Stimulated activated CD4-positive, alpha-beta T cell treated with anti-CD3 and anti-CD28 coated beads, Interleukin-4, amount 100 ng/mL, for 4 hours (primary cell): ENCODE measurements at places on chromosomes 12 and 14.

- no peak for DNase-seq
These were observed 29.5 kb downstream of the CCDC198 start for GRCh38 chr14:57464008-57464730.

- no peak for DNase-seq
These were observed 967.9 kb upstream of the SEL1L start for GRCh38 chr14:82501554-82501953.

GRCh38 chr14:97149775-97150174 is 352.6 kb downstream of the VRK1 start:
- DNase-seq = no peak

DNA sequence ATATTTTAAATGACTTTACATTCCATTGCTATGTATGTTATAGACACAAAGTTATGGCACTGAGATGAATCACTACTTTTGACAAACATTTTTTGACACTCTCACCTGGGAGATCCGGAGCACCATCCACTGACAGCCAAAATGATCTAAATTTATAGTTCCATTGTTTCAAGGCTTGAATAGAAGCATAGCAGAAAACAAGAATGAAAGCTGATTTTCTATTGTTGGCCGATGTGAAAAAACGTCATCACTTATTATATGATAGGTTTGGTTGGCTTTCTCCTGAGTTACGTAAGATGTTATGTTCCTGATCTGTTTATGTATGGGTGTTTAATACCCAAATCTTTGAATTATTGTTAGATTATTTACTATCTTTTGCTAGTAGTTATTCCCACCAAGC is 306.2 kb downstream of the PAWR start:
- no peak for DNase-seq

DNA sequence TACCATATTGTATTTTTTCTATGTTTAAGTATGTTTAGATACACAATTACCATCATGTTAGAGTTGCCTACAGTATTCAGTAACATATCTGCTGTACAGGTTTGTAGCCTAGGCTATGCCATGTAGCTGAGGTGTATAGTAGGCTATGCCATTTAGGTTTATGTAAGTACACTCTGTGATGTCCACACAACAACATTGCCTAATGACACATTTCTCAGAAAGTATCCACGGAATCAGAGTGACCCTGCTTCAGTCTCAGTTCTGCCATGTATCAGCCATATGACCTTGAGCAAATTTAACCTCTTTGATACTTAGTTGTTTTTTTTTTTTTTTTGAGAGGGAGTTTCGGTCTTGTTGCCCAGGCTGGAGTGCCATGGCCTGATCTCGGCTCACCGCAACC is 12.7 kb downstream of the SUSD6 start:
- DNase-seq = no peak

- no peak for DNase-seq
These were observed 54.3 kb downstream of the PEBP1 start for GRCh38 chr12:118190266-118190665.

DNA sequence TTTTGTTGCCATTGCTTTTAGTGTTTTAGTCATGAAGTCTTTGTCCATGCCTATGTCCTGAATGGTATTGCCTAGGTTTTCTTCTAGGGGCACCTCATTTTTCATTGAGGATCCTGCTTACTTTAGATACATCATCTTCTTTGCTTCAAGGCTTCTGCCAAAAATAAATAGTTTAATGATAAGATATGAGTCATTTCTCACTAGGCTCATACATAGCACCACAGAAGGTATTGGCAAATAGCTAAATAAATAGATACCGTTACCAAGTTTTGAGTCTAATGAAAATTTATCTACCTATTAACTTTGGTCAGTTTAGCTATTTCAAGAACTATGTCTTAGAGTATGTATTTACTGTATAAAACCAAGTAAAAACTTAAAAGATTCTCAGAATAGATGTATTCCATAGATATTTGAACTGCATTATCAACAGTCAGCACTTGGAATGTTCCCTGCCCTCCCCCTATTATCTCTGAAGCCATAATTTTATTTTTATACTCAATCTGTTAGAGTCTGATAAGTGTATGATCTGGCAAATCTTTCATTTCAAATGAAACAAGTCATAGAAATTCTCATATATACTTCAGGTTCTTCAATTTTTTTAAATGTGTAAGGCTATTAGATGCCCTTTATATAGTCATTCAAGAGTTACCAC is 310.2 kb downstream of the CCDC91 start:
- no peak for DNase-seq

DNA sequence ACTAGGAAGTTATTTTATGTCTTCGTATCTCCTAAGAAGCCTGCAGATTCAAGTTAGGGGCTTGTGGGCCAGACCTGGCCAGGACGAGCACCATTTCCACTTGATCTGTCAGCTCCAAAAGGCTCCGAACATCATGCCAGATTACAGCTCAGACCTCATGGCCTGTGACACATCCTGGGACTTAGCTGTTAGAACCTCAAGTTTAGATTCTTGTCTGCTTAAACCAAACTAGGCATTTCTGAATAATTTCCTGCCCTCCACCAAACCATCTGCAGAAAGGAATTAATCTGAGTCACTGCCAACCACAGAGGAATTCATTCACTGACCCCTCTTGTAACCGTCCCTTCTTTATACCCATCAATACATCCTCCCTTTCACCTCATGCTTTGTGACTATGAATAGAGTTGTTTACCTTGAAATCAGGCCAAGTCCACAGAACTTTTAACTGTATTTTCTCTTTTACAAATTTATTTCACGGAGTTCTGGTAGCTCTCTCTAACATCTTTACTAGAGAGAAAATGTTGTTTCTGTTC is 120.3 kb downstream of the FBXL14 start:
- DNase-seq = no peak

GRCh38 chr12:51270067-51270950 is at the start of gene SMAGP:
SMAGP (minus strand) TSS chr12:51270415; CDS start chr12:51269278, 1,137 bp downstream.
- peak; percentile 36 for DNase-seq

DNA sequence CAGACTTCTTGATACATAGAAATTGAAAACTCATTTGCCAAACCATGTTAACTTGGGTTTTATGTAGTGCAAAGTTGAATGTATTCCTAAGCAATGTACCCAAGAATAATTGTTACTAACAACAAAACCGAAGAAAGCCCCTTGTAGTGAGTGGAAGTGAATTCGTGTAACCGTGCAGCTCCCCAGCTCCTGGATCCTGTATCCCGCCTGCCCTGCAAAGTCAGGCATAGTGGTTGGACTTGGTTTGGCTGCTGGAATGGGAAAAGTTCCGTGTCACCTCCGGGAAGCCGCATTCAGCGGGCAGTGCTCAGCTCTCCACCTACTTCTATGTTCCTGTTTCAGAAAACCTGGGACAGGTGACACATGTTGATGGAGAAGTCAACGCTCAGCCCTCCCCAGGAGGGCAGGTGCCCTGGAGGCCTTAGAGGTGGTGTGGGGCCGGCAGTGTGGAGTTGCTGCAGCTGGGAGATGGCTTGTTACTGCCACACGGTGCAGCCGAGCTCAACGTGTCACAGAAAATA is 29.2 kb upstream of the C14orf180 start:
- DNase-seq = no peak

- no peak for DNase-seq
These were observed 11.3 kb downstream of the CMKLR1 start for GRCh38 chr12:108327621-108328344.

- no peak for DNase-seq
These were observed 6.0 kb upstream of the DACT1 start for GRCh38 chr14:58631732-58632131.

GRCh38 chr12:122023339-122024131 is 1.9 kb downstream of the BCL7A start:
- DNase-seq = peak; percentile 14

DNA sequence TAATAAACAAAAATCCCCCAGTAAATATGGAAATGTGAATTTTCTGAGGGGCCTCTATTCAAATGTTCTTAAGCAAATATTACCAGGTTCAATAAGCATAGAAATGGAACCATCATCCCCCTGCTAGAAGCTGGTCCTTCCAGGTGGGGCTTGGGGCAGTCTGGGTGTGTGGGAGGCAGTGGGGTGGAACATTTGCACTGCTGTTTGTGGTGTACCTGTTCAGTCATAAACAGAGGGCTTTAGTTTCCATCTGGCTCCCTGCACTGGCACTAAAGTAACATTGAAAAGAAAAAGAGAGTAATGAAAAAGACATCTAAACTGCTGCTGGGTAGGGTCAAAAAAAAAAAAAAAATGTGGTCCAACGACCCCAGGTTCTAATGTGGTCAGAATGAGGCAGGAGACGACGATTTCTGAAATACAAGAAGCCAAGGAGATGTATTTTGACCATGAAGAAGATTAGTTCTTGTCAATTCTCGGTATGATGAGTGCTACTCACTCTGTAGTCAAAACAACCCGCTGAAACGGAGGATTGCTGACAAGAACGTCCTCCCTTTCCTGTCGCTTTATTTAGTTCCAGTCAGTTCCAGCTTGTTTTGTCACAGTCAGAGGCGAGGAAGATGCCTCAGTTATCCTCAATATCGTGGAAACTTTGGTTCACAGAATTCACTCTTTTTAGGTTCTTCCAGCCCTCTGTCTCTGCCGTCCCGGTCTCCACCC is 44.2 kb upstream of the MANSC4 start:
- no peak for DNase-seq

GRCh38 chr12:71282020-71282419 is 124.2 kb upstream of the TSPAN8 start:
- DNase-seq = no peak

DNA sequence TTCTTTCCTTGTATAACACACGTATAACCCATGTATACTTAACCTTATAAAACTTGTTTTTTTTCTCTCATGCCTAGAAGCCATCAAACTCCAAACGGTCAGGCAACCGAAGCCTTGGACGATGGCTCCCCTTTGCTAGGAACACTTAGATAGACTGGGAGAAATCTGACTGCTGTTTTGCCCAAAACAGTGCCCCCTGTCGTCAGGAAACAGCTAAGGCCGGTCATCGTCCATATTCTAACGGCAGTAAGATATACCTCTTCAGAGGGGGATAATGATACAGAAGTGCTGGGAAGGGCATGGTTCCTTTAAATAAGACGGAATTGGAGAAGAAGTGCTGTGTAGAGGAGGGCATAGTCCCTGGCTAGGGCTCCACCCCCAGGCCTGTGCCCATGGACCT is 130.5 kb downstream of the SLC41A2 start:
- DNase-seq = no peak

DNA sequence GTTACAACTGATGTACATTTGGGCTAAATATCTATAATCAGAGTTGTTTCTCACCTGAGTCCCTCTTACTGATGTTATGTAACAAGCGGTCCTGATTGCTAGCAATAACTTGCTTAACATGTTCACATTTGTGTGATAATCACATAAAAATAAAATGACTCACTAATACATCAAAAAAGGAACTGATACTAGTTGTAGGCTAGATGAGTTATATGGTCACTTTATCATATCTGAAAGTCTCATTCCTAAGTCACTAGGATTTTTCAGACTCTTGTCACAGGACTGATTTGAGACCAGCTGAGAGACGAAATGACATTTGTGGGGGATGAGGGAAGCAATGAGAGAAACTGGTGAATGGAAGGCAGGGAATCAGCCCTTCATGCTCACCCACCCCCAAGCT is 34.3 kb downstream of the NKX2-1 start:
- DNase-seq = no peak

DNA sequence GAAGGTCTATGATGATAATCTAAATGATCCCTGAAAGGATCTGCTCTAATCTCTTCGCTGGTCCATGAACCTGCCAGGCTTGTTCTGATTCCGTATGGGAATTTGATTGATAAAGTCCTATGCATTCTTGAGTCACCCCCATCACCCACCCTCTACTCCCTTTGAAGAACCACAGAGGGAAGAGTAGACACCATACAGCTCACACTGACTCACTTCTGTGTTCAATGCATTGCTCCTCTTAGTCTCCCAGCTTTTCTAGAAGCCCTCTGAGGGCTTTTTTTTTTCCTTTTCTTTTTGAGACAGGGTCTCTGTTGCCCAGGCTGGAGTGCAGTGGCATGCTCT is 18.5 kb upstream of the GPRC5A start:
- DNase-seq = no peak
